ENCODE measurements at places on chromosomes 5 and 9.

- no peak for ATAC-seq
Measured at GRCh38 chr5:6540111-6540827, 91.6 kb downstream of the UBE2QL1 start.

GRCh38 chr5:106303911-106304310 is 1366.8 kb downstream of the EFNA5 start:
- no peak for ATAC-seq

GRCh38 chr9:99259231-99259918 is 37.3 kb downstream of the SEC61B start:
- peak; percentile 43 for ATAC-seq

GRCh38 chr9:83583151-83584014 is 39.6 kb upstream of the IDNK start:
- no peak for ATAC-seq

GRCh38 chr5:113663879-113664541 is 150.5 kb downstream of the YTHDC2 start:
- ATAC-seq: no peak

- ATAC-seq: no peak
Measured at GRCh38 chr5:143682929-143683386, 129.0 kb upstream of the HMHB1 start.

GRCh38 chr5:177296581-177296980 is 6.9 kb downstream of the RAB24 start:
- no peak for ATAC-seq

GRCh38 chr5:128920345-128921215 is 44.7 kb upstream of the SLC27A6 start:
- no peak for ATAC-seq

GRCh38 chr9:72618811-72619210 is 97.4 kb downstream of the TMC1 start:
- no peak for ATAC-seq

GRCh38 chr9:88925481-88925880 is 65.8 kb upstream of the S1PR3 start:
- no peak for ATAC-seq

- peak; percentile 66 for ATAC-seq
Measured at GRCh38 chr5:59357381-59357977, 536.0 kb downstream of the PDE4D start.

DNA sequence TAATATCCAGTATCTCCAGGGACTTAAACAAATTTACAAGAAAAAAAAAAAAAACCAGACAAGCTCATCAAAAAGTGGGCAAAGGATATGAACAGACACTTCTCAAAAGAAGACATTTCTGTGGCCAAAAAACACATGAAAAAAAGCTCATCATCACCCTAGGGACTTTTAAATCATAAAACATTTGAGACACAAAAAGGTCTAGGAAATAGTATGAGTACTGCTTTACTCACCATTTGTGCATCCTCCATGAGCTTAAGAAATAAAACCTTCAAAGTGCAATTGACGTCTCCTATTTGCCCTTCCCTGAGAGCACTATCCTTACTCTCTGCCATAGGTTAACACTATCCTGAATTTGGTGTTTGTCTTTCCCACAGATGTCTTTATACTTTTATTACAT is 193.7 kb upstream of the NREP start:
- ATAC-seq: no peak

DNA sequence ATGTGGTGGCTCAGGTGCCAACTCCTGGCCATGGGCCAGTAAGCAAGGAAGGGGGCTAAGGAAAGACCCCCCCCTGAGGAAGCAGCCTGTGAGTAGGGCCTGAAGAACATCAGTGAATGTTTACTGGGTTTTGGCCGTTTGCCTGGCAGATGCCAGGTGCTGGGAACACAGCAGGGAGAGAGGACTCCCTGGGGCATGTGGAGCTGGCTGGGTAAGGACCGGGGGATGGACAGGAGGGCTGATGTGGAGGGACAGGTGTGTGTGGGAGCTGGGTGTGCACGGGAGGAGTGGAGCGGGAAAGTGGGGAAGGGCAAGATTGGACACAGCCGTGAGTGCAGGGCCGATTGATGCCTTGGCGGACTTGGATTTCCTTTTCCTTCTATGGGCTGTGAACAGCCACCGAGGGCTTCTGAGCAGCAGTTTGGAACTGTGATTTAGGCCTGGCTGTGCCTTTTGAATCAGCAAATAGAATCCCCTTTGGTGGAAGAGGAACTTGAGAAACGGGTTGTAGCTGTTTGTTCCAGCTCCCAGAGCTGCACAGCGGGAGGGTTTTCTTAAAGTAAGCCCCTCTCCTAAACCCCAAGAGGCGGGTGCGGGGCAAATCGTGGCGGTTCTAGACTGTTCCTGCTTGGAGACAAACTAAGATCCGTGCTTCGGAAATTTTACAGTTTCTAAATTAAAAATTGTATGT is 3.1 kb downstream of the HMCN2 start:
- ATAC-seq: no peak

DNA sequence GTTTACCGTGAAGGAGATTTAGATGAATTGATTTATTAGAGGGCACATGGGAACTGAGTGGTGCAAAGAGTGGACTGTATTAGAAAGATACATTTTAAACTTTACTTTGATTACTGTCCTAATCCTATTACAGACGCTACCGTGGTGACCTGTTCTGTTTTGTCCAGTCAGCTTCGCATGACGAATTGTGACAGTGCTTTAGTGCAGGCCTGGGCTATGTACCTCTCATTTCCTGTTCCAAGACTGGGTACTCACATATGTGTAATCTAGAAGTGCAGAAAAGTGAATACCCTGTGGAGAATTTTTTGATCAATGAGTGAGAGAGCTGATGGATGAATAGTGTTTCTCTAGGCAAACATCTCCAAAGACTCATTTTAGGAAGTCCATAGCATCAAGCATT is 385.9 kb downstream of the ANXA1 start:
- no peak for ATAC-seq

- ATAC-seq: no peak
Measured at GRCh38 chr5:151780348-151780747, 8.6 kb downstream of the G3BP1 start.

DNA sequence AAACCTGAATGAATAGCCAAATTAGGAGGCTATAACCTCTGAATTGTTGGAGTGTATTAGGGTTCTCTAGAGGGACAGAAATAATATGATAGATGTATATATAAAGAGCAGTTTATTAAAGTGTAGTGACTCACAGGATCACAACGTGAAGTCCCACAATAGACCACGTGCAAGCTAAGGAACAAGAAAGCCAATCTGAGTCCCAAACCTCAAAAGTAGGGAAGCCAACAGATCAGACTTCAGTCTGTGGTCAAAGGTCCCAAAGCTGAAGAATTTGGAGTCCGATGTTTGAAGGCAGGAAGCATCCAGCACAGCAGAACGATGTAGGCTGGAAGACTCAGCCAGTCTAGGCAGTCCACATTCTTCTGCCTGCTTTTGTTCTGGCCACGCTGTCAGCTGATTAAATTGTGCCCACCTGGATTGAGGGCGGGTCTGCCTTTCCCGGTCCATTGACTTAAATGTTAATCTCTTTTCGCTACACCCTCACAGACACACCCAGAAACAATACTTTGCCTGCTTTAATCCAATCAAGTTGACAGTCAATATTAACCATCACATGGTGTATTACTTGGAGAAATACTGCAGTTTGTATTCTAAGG is 550.6 kb downstream of the CDH10 start:
- no peak for ATAC-seq

GRCh38 chr5:181189363-181189961 is 15.5 kb downstream of the TRIM7 start:
- no peak for ATAC-seq

DNA sequence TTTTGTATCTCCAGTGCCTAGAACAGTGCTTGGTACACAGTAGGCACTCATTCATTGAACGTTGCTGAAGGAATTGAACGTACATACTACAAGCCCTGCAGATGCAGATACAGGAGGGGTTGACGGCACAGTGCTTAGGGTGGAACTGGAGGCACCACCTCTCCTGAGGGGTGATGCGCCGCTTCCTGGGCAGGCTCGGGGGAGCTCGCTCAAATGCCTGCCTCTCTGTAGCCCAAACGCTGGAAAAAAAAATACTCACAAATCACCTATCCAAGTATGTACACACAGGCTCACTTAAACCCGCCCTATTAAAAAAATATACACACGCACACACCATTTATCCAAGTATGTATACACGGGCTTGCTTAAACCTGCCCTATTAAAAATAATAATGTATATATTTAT is 536 bp upstream of the COMMD10 start:
- ATAC-seq: peak; percentile 15

- no peak for ATAC-seq
Measured at GRCh38 chr5:109496112-109496511, 86.3 kb upstream of the PJA2 start.

DNA sequence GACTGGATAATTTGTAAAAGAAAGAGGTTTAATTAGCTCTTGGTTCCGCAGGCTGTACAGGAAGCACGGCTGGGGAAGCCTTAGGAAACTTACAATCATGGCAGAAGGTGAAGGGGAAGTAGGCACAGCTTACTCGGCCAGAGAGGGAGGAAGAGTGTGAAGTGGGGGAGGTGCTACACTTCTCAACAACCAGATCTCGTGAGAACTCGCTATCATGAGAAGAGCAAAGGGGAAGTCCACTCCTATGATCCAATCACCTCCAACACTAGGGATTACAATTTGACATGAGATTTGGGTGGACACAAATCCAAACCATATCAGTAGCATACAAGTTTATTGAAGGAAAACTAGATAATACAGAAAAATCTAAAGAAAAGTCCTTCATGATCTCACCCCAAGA is 39.9 kb downstream of the NEURL1B start:
- ATAC-seq: no peak

DNA sequence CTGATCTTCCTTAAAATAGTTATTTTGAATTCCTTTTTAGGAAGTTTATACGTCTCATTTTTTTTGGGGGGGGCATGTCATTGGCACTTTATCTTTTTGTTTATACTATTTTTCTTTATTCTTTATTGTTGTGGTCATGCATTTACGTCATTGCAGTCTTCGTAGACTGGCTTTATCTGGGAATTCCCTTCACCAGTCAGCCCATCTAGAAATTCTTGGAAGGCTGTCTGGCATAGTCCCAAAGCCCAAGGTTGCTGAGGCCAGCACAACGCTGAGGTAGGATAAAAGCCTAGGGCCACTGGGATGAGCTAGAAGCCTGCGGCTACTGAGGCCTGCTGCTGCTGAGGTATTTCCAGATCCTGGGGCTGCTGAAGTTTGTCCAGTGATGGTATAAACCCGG is 121.5 kb downstream of the ISOC1 start:
- ATAC-seq: no peak

DNA sequence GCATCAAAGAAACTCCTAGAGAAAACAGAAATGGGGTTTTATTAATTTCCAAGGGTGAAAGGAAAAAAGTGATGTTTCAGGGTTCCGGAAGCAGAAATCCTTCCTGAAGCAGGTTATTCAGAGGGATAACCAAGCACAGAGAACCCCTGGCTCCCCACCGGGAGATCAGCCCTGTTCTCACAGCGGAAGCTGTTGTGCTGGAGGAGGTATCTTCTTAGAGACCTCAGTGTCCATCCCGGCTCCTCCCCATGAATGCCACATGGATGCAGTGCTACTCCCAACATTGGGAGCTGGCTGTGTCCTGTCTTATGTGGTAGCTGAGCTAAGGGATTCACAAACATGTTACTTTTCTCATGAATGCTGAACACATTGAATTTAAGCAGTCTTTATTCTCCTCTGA is 80.9 kb upstream of the IRX2 start:
- ATAC-seq: no peak

GRCh38 chr9:135522137-135522877 is 1.1 kb downstream of the LCN1 start:
- ATAC-seq: no peak

- no peak for ATAC-seq
Measured at GRCh38 chr9:3662671-3663070, 136.9 kb upstream of the RFX3 start.

DNA sequence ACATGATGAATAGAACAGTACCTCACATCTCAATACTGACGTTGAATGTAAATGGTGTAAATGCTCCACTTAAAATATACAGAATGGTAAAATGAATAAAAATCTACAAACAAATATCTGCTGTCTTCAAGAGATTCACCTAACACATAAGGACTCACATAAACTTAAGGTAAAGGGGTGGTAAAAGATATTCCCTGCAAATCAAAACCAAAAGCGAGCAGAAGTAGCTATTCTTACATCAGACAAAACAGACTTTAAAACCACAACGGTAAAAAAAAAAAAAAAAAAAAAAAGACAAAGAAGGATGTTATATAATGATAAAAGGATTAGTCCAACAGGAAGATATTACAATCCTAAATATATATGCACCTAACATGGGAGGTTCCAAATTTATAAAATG is 214.0 kb upstream of the MAST4 start:
- no peak for ATAC-seq

DNA sequence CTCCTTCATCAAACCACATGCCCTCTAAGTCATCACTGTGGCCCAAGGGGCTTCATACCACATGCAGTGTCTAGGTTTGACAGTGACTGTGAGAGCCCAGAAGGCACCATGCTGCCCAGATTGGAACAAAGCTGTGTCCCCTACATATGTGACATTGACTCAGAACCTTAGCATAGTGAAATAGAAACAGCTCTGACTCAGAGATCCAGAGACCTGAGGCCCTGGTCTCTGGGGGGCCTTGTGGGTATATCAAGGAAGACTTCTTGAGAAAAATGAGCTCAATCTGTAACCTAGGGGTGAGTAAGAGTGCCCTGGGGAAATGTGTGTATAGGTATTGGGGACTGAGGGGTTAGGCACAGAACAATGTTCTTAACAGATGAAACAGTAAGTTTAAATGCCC is 7.1 kb upstream of the ENTREP1 start:
- ATAC-seq: no peak

GRCh38 chr9:20148416-20148815 is 359.6 kb upstream of the SLC24A2 start:
- no peak for ATAC-seq

- ATAC-seq: no peak
Measured at GRCh38 chr5:10056228-10056760, 193.4 kb downstream of the ATPSCKMT start.

DNA sequence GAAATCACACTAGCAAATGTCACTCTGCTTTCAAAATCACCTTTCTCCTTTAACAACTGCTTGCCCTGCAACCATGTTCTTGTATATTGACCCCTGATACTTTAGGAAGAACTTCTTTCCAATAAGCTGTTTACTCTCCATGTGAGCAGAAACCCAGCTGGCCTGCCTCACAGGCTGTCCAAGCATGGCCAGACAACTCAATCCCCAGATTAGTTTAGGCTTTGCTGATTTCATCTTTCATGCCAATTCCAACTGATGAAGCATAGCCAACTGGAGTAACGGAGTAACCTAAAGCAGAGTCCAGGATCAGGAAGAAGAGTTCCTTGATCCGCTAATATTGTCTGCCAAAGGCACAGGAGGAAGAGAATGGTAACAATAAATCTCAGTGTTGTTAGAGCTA is 56.7 kb upstream of the HTR1A start:
- ATAC-seq: no peak

DNA sequence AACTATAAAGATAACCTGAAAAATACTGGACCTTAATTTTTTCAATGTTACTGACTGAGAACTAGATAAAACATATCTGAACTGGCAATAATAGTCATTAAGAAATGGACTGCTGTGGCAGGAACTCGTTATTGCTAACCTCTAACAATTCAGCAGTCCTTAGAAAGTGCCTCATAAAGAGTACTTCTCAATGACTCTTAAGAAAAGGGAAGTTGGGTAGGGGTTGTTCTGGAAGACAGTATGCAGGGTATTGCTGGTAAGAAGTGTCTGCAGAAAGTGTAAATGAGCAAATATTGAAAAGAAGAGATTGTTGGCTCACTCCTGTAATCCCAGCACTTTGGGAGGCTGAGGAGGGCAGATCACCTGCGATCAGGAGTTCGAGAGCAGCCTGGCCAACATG is 27.9 kb downstream of the FOXD1 start:
- no peak for ATAC-seq

- no peak for ATAC-seq
Measured at GRCh38 chr5:151881621-151882225, 42.9 kb downstream of the GLRA1 start.

All from motor neuron (in vitro differentiated cells).